Dermis blood vessel endothelial cell (primary cell): ENCODE measurements at places on chromosomes 2 and 18.

- no peak for DNase-seq
These were observed 154.3 kb downstream of the SEPTIN10 start for GRCh38 chr2:109459485-109459884.

DNA sequence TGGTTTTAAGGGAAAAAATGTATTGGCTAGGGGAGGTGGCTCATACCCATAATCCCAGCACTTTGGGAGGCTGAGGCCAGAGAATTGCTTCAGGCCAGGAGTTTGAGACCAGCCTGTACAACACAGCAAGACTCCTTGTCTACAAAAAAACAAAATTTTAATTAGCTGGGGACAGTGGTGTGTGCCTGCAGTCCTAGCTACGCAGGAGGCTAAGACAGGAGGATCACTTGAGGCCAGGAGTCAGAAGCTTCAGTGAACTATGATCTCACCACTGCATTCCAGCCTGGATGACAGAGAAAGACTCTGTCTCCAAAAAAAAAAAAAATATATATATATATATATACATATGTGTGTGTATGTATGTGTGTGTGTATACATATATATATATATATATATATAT is 18.5 kb downstream of the CCDC88A start:
- no peak for DNase-seq

DNA sequence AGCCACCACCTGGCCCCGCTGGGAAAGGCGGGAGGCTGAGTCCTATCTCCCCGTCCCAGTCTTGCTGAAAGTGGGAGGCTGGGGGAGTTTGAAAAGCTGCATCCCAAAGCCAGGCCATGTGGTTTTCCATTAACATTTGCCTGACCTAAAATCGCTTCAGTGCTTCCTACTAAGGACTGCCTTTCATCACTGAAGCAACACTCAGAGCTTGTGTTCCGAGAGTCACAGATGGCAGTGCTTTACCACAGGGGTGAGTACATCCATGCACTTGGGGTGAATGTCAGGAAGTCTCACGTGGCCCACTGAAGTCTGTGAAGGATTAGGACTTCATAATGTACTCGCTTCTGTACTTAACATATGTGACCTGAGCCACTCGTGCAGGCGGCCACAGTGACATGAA is 43.3 kb downstream of the PXDN start:
- DNase-seq = no peak

DNA sequence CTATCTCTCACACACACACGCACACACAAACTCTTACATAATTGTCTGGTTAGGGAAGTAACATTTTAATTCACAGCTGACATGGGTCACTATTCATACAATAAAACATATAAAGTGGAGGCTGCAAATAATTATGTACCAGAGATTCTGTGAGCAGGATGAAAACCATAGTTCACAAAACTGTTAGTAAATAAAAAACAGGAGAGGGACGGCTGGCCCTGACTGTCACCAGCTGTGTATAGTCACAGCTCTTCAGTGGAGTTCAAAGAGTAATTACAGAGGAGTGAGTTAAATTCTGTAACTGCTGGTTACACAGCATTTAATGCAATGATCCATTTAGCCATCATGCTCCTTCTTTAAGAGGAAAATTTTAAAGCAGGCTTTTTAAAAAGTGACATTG is 76.9 kb downstream of the NRXN1 start:
- DNase-seq = no peak

- peak; percentile 70 for DNase-seq
These were observed 96.8 kb downstream of the VAPA start for GRCh38 chr18:10010611-10011015.

GRCh38 chr2:235740821-235741220 is 247.0 kb downstream of the AGAP1 start:
- DNase-seq = peak; percentile 36

DNA sequence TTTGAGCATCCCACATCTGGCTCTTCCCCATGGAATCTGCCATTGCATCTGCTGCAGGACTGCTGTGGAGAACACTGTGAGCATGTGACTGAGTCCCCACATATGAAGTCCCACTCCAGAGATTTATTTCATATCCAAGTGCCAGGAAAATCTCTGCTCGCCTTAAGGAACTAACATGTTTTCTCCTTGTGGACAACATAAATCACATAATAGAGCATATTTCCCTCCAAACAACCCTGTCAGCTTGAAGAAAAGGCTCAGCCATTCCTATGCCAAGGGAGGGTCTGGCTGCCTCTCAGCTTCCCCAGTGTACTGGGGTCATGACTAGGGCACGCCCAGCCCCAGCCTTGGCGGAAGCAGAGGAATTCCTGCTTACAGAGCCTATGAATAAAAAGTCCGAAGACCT is 193.7 kb downstream of the DNER start:
- DNase-seq = peak; percentile 2

- no peak for DNase-seq
These were observed 323.9 kb upstream of the RND3 start for GRCh38 chr2:150811259-150811855.

- no peak for DNase-seq
These were observed 78.7 kb downstream of the USP40 start for GRCh38 chr2:233487748-233488345.

DNA sequence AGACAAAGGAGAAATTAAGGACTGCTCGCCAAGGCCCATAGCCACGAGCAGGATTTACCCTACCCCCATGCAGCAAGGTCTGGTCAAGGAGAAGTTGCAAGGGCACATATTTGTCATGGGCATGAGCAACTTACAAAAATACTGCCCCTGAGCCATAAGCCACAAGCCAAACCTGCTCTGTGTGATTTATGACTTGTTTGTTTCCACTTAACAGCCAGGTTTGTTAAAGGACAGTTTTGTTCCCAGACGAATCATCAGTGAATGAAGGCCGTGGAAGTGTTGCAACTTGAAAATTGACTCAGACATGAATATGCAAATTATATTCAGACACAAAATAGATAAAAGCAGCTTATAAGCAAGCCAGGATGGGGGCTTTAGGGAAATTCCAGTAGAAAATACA is 31.3 kb upstream of the EVA1A start:
- DNase-seq = no peak
